Trophoblast cell (in vitro differentiated cells and primary cell): ENCODE measurements at places on chromosomes 4 and X.

DNA sequence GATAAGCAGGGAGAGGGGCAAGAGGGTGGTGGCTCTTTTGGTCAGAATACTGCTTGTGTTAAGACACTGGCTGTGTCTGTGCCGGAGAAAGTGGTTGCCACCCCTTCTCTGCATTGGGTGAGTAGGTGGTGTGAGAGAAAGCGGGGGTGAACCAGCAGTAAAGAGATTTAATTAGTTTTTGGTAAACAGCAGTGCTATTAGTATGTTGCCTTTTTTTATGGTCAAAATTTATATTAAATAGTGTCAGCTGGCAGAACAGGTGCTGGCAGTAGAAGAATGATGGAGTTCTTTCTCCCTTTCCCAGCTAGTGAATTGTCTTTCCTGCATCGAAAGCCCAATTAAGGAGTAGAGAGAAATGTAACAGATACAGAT, 181.6 kb downstream of the LARP7 start:
- H3K27ac ChIP-seq = no peak overlapping the region
- DNase-seq = no peak
- no peaks in the 10 kb centered on the region for H3K27me3 ChIP-seq

- H3K27ac ChIP-seq = no peak overlapping the region
- no peak overlapping the region for H3K4me3 ChIP-seq
- H3K27me3 ChIP-seq = no peaks in the 10 kb centered on the region
Observed at GRCh38 chr4:4792466-4792865, 67.0 kb upstream of the MSX1 start.

DNA sequence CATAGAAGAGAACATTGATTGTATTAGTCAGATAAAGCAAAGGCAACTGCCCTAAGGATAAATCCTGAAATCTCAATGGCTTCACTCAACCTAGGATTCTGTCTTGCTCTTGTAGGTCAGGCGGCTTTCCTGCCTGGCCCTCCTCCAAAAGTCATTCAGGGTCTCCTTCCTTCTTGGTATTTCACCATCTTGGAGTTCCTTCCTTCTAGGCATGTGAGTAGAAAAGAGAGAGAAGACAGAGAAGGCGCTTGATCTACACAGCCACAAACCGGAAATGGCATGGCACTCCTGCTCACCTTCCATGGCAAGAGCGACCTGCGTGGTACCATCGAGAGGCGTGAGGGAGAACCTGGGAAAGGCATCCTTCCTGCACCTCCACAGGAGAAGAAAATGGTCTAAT, 45.3 kb upstream of the HELT start:
- H3K36me3 ChIP-seq = no peaks in the 10 kb centered on the region
- H3K4me1 ChIP-seq = no peaks in the 10 kb centered on the region
- no peak overlapping the region for H3K4me3 ChIP-seq
- DNase-seq = no peak
- H3K27me3 ChIP-seq = no peaks in the 10 kb centered on the region

DNA sequence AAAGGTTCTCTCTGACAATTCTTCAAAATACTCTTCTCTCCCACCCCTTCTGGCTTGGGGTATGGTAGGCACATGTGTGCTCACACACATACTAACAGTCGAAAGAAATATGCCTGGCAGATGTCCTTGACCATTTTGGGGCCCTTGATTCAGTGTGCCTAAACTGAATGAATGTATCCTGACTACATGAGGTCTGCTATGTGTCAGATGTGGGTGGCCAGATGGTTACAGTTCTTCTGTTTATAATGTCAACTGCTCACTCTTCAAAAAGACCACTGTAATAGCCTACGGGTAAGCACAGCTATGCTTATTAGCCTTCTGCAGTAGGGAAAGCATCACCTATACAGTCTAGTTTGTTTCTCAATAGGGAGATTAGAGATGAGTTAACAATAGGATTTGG, 63.7 kb upstream of the VEGFC start:
- no peaks in the 10 kb centered on the region for H3K36me3 ChIP-seq
- H3K4me1 ChIP-seq = no peaks in the 10 kb centered on the region
- H3K4me3 ChIP-seq = no peak overlapping the region

- H3K4me3 ChIP-seq = no peak overlapping the region
- H3K4me1 ChIP-seq = no peaks in the 10 kb centered on the region
- no peak overlapping the region for H3K27ac ChIP-seq
- H3K36me3 ChIP-seq = no peaks in the 10 kb centered on the region
- DNase-seq = no peak
Observed at GRCh38 chrX:150337536-150337935, 25.6 kb upstream of the MAMLD1 start.

- peaks cover 2% of the 10 kb centered on the region for H3K4me1 ChIP-seq
- no peak overlapping the region for H3K27ac ChIP-seq
- no peak overlapping the region for H3K4me3 ChIP-seq
- no peak for DNase-seq
- H3K36me3 ChIP-seq = no peaks in the 10 kb centered on the region
Observed at GRCh38 chr4:185936650-185937376, 124.8 kb upstream of the SORBS2 start.

DNA sequence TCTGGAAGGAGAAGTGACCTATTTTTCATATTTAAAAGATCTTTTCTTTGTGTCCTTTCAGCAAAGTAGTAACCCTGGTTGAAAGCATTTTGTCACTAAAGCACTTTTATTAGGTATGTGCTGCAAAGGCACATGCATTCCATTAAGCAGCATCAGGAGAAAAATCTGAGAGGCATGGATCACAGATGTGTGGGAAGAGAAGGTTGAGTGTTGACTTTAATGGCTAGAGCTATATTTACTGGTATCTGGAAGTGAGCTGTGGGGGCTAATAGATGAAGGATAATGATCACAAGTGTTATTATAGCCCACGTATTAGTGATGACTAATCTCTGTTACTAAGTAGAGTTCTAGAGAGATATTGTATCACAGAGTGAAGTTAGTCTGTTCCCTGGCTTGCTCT, 1520.7 kb downstream of the ARAP2 start:
- H3K36me3 ChIP-seq = no peaks in the 10 kb centered on the region
- H3K4me3 ChIP-seq = no peak overlapping the region
- H3K27ac ChIP-seq = peak overlapping the region; percentile 41

DNA sequence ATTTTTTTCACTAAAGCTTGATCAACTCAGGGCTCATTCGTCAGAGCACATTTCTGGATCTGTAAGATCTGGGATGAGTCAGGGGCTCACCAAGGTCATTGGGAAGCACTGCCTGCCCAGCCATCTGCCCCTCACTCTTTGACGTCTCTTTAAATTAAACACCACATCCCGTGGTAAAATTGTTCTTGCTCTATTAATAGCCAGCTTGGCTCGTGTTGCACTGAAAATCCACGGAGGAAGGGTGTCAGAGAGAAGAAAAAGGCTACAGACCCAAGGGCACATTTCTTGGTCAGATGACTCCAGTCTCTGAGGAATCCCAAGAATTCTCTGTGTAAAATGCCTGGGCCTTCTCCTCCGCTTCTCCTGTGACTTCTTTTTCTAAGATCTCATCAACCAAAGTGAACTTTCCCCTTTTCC, 45.7 kb upstream of the GATB start:
- no peak overlapping the region for H3K4me3 ChIP-seq
- peak; percentile 15 for DNase-seq
- no peaks in the 10 kb centered on the region for H3K27me3 ChIP-seq
- peak overlapping the region; percentile 64 for H3K27ac ChIP-seq
- peaks cover 11% of the 10 kb centered on the region for H3K4me1 ChIP-seq
- H3K36me3 ChIP-seq = no peaks in the 10 kb centered on the region

- no peaks in the 10 kb centered on the region for H3K27me3 ChIP-seq
- H3K4me3 ChIP-seq = no peak overlapping the region
- no peaks in the 10 kb centered on the region for H3K36me3 ChIP-seq
- no peak for DNase-seq
- H3K27ac ChIP-seq = peak overlapping the region; percentile 37
Observed at GRCh38 chr4:12445711-12446235, 1017.1 kb upstream of the HS3ST1 start.

DNA sequence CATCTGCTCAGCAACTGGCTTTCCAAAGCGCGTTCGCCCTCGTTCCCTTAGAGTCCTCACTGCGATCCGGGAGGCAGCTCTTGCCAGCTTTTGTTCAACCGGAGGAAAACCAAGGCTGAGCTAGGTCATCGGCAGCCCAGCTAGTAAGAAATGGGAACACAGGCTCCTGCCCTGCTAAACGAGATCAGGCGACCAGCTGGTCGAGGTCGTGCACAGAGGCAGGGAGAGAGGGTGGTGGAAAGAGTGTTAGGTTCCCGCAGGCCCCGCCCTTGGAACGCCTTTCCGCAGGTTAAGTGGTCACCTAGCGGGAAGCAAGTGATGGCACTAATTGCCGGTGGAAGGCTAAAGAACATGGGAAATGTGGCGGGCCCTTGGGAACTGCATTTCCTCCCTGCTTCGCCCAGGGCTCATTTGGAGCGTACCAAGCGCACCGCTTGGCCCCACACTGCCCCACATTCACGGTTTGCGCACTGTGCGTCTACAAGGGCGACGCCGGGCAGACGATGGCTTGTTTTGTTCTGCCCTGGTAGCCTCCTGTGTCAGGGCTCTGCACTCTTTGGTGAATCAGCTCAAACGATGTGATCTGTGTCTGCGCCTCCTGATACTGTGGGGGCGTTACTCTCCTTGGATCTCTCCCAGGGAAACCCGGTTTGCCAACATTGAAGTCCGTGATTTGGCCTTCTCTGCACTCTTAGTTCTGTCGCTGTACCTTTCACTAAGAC, 7.2 kb upstream of the PRDM8 start:
- H3K27ac ChIP-seq = no peak overlapping the region
- H3K36me3 ChIP-seq = no peaks in the 10 kb centered on the region
- H3K4me1 ChIP-seq = no peaks in the 10 kb centered on the region
- DNase-seq = no peak

DNA sequence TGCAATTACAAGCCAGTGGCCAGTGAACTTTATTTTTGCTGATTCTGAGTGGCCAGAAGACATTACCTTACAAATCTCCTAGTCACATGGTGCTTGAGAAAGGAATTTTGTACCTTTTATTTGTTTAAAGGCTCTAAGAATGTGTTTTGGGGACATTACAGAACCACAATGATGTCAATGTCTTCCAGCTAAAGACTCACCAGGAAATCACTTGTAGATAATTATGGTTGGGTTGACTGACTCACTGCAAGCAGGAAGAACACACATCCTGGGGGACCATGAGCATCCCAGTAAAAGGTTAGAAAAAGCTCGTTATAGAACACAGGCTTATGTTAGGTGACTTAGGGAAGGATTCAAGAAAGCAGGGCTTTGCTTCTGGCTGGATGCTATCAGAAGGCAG, 119.4 kb upstream of the FAM9B start:
- H3K4me1 ChIP-seq = no peaks in the 10 kb centered on the region
- H3K27me3 ChIP-seq = no peaks in the 10 kb centered on the region
- no peak for DNase-seq
- no peaks in the 10 kb centered on the region for H3K36me3 ChIP-seq
- no peak overlapping the region for H3K27ac ChIP-seq
- H3K4me3 ChIP-seq = no peak overlapping the region

DNA sequence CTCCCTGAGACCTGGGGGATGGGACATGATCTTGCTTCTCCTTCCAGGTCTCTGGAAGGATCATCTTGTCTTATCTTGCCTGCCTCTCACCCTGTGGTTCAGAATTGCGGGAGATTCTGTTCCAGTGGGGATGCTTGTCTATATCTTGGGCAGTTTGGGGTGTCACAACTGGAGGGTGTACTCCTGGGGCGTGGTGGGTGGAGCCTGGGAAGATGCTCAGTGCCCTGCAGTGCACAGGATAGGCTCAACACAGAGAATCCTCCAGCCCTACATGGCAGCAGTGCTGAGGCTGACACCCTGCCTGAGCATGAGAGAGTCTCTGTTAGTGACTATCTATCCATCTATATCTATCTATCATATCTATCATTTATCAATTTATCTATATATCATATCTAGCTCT, 7.7 kb downstream of the P2RY8 start:
- H3K4me1 ChIP-seq = no peaks in the 10 kb centered on the region
- DNase-seq = no peak
- H3K27me3 ChIP-seq = no peaks in the 10 kb centered on the region
- no peak overlapping the region for H3K4me3 ChIP-seq

- DNase-seq = no peak
- H3K4me1 ChIP-seq = no peaks in the 10 kb centered on the region
- H3K4me3 ChIP-seq = no peak overlapping the region
- H3K27ac ChIP-seq = no peak overlapping the region
Observed at GRCh38 chr4:56191534-56191933, 195.8 kb downstream of the AASDH start.

DNA sequence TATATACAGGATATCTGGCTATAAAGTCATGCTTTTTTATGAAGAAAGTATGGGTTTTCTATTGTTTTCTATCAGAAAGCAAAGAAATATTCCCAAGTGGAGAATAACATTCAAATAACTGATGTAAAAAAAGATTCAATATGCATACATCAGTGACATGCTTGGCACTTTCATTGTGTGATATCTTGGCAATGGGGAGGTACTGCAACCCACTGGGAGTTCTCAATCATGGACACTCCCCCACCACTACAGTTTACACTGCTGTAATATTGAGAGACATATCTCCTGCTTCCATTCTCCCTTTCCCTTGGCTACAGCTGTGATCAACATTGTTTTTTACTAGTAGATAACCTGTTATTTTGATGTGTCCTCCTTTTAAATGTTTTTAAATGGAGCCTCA, 257.8 kb downstream of the CAMK2D start:
- no peak for DNase-seq
- no peak overlapping the region for H3K27ac ChIP-seq
- H3K36me3 ChIP-seq = no peaks in the 10 kb centered on the region
- no peaks in the 10 kb centered on the region for H3K4me1 ChIP-seq

DNA sequence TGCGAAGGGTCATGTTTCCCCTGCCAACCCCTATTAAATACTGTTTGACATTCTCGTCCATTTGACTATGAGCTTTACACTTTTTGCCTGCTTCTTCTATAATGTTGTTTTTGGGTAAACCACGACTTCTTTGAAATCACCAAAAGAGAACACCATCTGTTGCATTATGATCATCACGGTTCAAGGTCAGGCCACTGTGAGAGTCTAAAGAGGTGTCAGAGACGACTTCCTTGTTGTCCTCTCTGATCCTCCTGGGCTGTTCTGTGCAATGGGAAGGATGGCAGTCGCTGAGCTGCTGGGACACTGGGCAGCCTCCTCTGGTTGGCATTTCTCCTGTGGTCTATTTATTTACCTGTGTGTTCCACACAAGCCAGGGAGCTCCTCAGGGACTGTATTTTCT, 137.5 kb downstream of the RASL11B start:
- no peak overlapping the region for H3K27ac ChIP-seq
- H3K36me3 ChIP-seq = no peaks in the 10 kb centered on the region
- H3K27me3 ChIP-seq = no peaks in the 10 kb centered on the region

DNA sequence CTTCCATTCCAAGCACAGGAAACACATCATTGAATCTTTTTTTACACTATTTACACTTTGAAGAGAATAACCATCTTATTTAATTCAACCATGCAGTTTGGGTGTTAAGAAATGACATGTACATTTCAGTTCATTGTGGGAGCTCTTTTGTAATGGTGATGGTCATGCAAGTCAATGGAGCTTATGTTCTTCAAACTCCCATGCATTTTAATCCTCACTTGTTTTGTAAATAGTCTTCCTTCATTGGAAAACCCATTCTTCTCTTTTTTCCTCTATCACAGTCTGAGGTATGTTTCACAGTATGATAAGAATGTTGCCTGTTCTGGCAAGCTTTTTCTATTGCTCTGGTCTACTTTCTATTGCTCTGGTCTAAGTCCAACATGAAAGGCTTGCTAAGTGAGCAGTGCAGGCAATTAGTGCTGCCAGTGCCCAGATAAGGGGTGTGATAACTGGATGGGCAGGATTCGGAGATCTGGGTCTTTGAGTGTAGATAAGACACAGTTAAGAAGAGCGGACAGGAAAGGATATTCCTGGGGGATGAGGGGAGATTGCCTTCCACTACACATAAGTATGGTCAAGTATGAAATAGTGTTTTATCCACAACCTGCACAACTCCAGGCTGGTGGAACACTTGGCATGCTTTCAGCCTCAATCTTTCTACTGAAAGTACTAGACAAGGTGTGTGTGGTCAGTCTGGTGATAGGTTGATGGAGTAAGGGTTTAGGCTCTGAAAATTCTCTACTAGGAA, 17.1 kb downstream of the AFP start:
- peaks cover 8% of the 10 kb centered on the region for H3K4me1 ChIP-seq
- H3K27me3 ChIP-seq = no peaks in the 10 kb centered on the region
- H3K4me3 ChIP-seq = no peak overlapping the region
- no peaks in the 10 kb centered on the region for H3K36me3 ChIP-seq
